ENCODE measurements at places on chromosomes 16 and 17.

GRCh38 chr16:4263504-4264436 is 9.1 kb downstream of the TFAP4 start:
- no peak for DNase-seq

DNA sequence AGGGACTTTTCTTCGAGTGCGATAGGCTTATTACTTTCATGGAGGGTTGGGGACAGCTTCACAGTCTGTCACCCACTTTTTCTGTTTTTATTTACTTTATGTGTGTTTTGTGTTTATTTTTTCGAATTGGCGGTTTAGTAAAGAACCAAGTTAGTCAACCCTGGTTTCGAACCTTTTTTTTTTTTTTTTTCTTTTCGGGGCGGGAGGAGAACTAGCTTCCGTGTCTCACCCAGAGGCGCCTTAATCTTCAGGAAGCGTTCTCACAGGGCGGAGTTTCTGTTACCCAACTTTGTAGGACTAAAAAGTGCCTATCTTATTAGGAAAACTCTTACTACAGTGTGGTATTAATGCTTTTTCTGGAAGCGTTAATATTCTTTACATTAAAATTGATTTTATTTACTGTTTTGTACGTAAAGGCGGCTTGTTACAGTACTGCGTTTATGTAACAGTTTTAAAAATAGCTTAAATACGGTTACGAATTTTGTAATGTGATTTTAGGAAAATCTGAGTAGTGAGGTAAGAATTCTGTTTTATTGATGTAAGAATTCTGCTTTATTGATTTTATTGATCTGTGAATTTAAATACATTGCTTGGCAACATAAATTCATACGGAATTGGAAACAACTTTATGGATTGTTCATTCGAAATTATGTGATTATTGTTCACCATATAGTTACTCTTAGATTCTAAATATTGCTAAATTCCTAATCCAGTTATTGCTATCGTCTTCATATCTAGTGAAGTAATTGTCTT is 885 bp downstream of the ZNF207 start:
- DNase-seq: peak; percentile 24

DNA sequence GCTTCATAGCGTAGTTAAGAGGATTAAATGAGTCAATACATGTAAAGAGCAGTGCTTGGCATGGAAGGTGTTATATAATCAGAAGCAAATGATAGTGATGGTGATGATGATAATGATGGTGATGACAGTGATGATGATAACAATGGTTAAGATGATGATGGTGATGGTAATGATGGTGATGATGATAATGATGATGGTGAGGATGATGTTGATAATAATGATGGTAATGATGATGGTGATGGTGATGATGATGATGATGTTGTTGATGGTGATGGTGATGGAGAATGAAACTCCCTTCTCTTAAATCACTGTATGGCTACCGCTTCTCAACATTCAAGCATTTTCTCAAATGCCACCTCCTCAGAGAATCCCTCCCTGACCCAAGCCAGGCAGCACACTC is 190.5 kb downstream of the TMEM132E start:
- no peak for DNase-seq

GRCh38 chr17:1313270-1314005 is 34.0 kb downstream of the TRARG1 start:
- no peak for DNase-seq
